ENCODE measurements at places on chromosomes 2 and 18.

GRCh38 chr2:230130668-230131364 is 62.1 kb upstream of the SLC16A14 start:
- no peak for DNase-seq

DNA sequence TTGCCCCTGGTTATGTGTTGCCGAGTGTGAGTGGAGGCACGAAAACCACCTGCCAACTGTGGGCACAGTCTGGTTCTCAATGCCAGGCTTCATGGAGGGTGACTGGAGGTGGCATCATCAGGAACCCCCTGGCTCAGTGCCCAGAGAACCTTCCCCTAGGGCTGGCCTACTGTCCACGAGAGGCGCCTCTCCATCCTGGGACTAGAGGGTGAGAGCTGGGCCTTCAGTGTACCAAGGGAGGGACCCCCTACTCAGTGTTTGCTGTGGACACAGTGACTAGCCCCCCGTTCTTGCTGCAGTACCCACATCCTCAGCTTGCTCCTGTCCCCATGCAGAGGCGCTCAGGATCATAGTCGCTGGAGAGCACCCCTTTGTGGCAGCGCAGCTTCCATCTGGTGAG is 202.6 kb downstream of the HDAC4 start:
- no peak for DNase-seq

- no peak for DNase-seq
Observed at GRCh38 chr18:34592961-34593382, 117.1 kb upstream of the DTNA start.

DNA sequence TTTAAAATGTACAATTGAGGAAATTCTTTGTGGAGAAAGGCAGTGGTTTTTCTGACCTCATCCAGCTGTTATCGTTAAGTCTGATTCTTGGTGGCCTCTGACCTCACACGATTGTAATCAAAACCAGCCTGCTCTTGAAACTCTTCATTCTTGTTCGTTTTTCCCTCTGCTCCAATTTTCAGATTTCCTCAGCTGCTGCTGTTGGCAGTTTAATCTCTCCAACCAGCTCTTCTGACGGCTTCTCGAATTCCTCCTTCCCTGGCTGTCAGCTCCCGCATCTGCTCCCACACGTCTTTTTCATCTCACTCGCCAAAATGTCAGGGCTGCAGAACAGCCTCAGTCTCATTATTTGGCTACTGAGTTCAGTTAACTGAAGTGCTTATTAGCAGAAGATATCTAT is 136.1 kb downstream of the DCDC2C start:
- DNase-seq = no peak

GRCh38 chr2:162885281-162886070 is 46.9 kb upstream of the KCNH7 start:
- no peak for DNase-seq

- DNase-seq = no peak
Observed at GRCh38 chr2:101704816-101705578, 7.5 kb downstream of the MAP4K4 start.

GRCh38 chr2:38467768-38468455 is 90.8 kb upstream of the ATL2 start:
- no peak for DNase-seq

DNA sequence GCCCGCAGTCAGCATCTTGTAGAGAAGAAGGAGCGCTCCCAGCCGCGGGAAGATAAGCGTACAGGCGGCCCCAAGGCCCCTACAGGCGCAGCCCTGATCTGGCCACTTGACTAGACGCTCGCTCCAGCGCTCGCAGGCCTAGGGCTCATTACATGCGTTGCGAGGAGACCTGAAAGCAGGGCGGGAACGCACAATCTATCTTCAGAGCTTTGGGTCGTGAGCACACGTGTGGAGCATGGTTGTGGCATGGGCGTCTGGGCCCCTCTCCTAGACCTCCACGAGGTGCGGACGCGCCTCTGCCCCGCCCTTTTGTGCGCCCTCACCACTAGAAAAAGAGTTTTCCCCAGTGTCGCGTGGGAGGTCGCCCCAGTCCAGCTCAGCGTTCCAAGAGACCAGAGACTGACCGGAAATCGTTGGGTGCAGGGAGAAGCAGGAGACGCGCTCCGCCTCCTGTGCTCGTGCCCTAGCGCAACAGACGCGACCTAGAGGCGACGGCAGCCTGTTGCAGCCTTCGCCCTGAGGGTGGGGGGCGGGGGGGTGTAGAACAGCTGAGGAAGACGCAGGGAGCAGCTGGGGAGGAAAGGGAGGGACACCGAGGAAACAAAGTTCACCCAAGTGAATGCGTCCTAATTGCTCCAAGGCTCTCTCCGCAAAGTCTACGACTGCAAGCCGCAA is 12.6 kb downstream of the NR4A2 start:
- no peak for DNase-seq

DNA sequence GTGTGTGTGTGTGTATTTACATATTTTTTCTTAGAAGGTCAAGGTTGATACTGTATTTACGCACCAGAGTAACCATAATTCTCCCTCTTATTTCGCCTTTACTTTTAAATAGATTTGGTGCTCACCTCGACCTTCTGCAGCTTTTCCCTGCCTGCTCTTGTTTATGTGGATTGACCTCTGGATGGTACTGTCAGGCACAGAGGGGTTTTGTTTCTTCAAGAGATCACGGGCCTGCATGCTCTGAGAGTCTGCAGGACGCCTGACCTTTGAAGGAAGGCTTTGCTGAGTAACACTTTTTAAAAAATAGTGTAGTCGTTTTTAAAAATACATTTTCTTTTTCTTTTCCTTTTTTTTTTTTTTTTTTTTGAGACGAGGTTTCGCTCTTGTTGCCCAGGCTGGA is 18.1 kb upstream of the EFHD1 start:
- no peak for DNase-seq

GRCh38 chr2:152363936-152364335 is 29.0 kb downstream of the FMNL2 start:
- no peak for DNase-seq
